A375 (cell line): ENCODE measurements at places on chromosomes 2 and 18. TPM values are rescaled to one million over a fixed set of nuclear protein-coding genes. Genes with fewer than 3 reads are reported as not detected.

The ITGB6 gene
- 0.11 TPM in 1 of 2 replicates, not detected in the other for total RNA-seq

The LYG2 gene
- total RNA-seq = 0.72 TPM in 1 of 2 replicates, not detected in the other

The NUP35 gene
- 12.6 and 13.7 TPM in 2 replicates for total RNA-seq

The CAPN14 gene
- total RNA-seq = 0.88 and 0.98 TPM in 2 replicates

The CFC1 gene
- total RNA-seq = not detected in 2 replicates

The EPB41L3 gene
- 5.2 and 5.7 TPM in 2 replicates for total RNA-seq
